ENCODE measurements at places on chromosomes 2 and 18. TPM values are rescaled to one million over a fixed set of nuclear protein-coding genes. Genes with fewer than 3 reads are reported as not detected.

DNA sequence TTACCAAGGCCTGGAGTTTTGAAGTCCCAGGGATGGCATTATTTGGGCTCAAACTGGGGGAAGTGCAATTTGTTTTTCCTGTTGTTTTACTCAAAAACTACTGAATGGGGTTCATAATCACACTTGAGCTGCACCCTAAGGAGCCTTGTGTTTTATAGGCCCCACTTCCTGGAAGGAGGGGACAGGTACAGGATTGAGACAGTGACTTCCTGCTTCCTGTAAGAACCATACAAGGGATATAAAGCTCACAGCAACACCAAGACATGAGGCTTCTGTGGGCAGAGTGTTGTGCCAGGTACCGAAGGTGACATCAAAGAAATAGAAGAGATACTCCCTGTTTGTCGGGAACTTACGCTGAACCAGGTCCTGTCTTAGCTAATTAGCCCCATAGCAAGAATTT lies 70.4 kb upstream of the SKOR2 start:
- no peak for DNase-seq

DNA sequence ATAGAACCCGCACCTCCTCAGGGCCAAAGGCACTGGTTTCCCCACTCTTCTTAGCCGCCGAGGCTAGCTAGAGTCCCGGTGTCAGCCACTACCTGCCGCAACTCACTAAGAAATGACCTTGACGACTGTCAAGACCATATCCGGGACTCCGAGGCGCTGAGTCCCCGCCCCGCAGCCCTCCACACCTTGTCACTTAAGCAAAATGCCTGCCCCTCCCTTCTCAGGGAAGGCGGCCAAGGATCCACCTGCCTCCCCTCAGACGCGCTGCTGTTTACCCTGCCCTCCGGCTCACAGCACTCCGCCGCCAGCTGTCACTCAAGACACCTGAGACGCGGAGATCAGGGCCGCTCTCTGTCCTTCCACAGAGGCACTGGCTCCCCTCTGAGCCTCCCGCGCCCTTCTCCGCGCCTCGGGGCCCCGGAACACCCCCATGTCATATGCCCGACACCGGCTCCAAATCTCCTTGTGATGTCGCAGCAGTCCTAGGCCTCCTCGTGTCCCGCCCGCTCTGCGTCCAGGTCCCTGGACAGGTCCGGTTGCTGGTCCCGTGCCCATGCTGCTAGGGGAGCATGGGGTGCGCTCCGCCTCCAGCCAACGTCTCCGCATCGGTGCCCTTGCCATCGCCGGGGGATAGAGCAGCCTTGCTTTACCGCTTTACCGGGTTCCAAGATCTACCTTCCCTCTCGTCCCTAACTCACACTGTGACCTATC lies 32.5 kb upstream of the REG3G start:
- DNase-seq = no peak

DNA sequence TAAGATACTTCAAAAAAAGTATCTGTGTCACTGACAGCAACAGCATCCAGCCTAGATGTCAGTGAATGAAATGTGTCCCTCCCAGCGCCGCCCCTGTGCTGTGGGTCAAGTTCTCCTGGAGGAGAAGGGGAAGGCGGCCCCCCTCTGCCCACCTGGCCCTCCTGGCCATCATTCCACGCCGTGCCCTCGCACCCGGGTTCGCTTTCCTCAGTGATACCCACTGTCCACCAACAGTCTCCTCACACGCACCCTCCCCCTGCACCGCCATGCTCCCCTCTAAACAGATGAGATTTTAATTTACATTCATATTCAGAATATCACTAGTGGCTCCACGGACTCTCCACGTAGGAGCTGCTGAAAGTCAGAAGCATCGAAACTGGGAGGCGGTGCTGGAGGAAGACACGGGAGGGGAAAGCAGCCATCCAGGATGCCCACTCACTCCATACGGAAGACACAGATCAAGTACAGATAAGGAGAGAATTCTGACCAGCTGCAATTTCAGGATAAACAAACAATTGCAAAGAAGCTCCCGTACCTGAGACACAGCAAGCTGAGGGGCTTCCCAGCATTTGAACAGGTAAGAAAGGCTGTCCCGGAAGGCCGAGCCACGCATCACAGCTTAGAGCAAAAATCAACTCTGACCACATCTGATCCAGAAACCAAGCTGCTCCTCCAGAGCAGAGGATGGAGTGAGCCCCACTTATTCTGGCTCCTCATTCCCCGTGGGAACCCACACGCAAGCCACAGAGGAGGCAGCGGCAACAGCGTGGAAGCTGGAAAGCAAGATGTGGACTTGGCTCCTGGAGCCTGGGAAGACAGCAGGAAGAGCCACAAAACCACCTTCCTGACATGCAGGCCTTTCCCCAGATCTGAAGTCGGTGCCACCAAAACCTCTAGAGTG lies 49.7 kb downstream of the PXDN start:
- no peak for DNase-seq

The SLC66A3 gene
- 10.0 TPM for total RNA-seq

The SERPINB2 gene
- not detected for total RNA-seq
